NCI-H1417 treated with DMSO at 0.1 percent for 48 hours (cell line): ENCODE measurements at places on chromosomes 5 and 9.

- peak; percentile 34 for DNase-seq
These were observed 2.0 kb downstream of the VCAN start for GRCh38 chr5:83473346-83474160.

GRCh38 chr9:95147452-95148207 is 169.9 kb downstream of the FANCC start:
- no peak for DNase-seq

- DNase-seq = no peak
These were observed 7.0 kb downstream of the NDUFB6 start for GRCh38 chr9:32565967-32566366.

DNA sequence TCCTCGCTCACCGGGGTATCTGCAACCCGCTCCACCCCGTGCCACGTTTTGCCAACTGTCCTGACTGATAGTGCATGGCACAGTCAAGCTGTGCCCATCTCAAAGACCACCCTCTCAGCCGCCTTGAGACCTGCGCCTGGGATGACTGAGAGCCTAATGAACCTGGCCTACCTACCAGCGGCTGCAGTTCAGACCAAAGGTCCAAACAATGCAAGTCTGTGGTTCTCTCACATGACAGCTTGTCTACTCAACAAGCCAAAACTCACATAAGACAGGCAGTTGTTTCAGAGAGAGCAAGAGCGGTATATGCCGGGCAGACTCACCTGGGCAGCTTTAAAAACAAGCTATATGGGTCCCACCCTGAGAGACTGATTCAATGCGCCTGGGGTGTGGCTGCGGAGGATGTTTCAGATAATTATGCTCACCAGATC is 70.5 kb downstream of the EPB41L4B start:
- no peak for DNase-seq

- no peak for DNase-seq
These were observed 34.5 kb downstream of the DDX46 start for GRCh38 chr5:134793111-134793510.

- no peak for DNase-seq
These were observed 235.6 kb downstream of the SPOCK1 start for GRCh38 chr5:137263371-137264005.

- no peak for DNase-seq
These were observed 175.2 kb downstream of the ZSWIM6 start for GRCh38 chr5:61507232-61507631.

DNA sequence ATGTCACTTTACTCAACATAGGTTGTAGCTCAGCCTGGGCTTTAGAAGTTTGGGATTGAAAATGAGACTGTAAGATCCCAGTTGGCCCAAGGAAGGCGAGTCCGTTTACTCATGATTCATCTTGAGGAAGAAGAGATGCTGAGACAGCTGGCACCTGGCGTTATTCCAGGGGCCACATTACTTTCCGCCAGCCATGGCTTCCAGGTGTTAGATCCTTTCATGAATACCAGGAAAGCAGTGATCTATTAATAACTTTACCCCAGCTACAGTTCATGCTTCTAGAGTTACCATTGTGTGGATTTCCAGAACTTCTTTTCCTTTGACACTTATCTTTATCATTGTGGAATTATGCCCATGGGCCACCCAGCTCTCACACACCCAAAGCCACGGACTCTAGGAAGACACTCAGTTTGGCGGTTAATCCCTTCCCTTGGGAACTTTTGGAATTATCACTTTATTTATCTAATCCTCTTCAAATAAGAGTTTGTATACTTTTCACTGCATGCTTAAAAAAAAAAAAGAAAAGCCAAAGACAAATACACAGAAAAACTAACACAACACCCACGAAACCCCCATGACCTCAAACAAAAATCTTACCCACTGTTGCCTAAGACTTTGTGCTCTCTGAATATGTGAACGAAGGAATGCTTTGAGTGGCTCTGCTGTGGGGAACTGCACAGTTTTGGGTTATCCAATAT is 26.9 kb downstream of the RAI14 start:
- DNase-seq = no peak

- DNase-seq = no peak
These were observed 2.6 kb upstream of the FOXB2 start for GRCh38 chr9:77016526-77017504.

DNA sequence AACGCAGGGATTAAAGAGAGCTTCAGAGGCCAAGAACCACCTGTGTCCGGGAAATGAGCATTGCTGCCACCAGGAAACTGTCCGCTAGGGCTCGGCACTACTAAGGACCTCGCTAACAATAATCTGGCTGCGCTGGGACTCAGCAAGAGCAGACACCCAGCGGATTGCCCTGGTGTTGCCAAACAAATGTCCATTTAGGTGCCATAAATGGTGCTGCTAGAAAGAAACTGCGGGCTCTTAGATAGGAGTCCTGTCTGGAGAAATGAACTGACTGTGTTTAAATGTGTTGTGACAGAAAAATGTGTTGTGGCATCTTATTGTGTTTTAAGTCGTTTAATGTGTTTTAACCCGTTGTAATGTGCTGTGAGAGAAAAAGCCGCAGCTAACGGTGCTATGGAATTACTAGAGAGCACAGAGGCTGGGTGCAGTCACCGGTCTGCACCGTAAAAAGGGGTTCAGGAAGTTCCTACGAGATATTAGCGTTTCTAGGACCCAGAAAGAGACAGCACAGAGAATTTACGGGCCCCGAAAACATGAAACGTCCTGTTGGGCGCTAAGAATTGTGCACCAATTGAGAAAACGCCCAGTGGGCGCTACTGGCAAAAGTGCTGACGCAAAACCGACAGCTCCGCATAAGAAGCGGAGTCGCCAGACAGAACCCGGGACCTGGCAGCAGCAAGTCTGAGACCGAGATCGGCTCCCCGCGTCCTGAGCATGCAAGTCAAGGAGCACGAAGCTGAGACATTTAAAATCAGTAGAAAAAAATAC is 90.6 kb downstream of the ANXA2R start:
- no peak for DNase-seq

DNA sequence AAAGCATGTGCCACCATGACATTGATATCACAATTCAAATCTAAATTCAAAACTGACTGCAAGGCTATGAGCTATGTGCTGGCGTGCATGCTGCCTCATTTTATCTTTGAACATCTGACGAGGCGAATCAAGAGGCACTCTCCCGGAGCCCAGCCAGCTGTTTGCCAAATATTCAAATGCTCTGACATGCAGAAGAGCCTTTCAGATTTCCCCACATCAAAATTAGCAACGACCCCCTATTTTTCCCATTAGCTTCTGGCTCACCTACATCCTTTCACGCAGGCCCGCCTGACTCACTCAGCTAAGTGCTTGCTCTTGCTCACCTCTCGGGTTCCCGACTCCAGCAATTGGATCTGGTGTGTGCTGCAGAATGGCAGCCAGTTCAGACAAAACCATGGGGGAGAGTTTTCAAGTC is 159.0 kb downstream of the NR2F1-AS1 start:
- no peak for DNase-seq

DNA sequence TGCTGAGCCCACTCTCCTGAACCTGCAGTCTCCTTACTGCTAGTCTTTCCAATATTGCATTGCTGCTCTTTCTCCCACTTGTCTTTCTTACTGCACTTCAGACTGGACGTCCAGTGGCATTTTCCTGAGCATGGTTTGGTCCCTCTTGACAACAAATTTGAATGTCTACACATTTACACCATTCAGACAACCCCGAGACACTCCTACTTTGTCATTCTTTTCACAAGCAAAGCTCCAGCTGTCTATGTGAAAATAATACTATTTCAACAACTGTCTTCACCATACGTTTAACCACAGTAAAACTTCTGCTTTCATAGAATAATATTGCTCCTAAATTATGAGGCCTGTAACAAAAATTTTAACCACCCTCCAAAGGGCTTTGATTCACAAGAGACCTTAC is 10.4 kb upstream of the APTX start:
- no peak for DNase-seq

DNA sequence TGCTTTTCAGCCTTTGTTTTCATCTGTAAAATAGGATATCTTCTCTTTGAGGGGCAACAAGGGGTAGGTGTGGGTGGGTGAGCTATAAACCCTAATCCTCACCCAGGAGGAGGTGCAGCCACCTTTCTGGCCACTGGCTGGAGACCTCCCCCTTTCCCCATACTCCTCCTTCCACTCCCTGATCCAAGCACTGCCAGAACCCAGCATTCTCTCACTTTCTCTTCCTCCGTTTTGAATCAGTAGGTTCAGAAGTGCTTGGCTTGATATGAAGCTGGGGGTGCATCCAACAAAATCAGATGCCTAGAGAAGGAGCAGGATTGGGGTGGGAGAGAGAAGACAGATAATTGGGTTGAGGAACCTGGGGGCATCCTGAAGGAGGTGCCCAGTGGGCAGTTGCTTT is 6.8 kb upstream of the NSD1 start:
- DNase-seq = no peak

DNA sequence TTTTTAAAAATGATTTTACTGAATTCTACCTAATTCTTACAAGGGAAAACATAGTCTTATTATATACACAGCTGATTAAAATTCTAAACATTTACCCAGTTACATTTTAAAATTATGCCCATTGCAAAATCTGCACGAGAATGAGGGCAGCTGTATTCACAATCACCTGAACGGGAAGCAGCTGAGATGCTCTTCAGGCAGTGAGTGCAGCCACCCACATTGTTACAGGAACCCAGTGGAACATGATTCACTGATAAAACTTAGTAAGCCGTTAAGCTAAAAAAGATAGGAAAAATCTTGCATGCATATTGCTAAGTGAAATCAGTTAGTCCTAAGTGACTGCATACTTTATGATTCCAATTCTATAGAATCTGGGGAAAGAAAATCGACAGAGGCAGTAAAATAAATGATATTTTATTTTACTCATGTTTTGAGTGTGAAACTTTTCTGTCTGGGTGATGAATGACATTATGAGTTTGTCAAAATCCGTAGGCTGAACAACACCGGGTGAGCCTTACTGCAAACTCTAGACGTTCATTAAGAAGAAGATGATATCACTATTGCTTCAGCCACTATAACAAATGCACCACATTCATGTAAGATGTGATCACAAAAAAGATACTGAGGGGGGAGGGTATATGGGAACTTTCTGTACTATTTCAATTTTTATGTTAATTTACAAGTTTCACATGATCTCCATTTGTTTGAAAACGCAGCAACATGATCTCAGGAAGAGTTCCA is 39.1 kb upstream of the FLT4 start:
- no peak for DNase-seq

DNA sequence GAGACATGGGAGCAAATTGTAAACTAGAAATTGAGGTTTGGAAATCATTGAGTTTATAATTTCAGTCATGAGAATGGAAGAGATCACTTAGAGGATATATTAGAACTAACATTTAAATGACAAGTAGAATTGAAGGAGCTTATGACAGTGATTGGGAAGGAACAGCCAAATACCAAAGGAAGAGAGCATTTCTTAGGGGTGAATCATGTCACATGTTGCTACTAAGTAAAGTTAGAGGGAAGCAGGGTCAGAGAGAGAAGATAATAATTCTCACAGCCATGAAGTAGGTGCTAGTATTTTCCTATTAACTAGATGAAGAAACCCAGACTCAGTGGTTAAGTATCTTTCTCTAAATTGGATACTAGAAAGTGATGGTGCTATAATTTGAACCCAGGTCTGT is 59.3 kb downstream of the COMMD10 start:
- DNase-seq = no peak

DNA sequence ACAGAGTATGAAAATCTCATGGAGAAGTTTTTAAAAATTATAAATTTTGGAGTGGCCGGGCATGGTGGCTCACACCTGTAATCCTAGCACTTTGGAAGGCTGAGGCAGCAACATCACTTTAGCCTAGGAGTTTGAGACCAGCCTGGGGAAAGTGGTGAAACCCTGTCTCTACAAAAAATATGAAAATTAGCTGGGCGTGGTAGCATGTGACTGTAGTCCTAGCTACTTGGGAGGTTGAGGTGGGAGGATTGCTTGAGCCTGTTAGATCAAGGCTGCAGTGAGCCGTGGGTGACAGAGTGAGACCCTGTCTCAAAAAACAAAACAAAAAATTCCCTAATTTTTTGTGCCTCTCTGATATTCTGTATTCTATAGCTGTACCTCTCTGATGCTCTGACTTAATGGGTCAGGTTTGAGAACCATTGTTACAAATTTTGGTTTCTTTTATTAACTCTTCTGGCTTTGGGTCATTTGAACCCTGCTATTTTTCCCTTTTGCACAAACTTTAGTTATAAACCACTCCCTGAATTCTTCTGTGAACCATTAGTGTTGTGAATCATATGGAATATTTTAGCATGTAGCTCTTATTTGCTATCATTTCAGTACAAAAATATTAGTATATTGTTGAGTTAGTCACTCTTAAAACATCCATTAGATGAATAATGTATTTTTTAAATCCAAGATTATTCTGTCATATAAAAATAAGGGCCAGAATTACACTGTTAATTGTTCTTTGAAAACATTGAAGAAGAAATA is 51.0 kb downstream of the FER start:
- DNase-seq = no peak

GRCh38 chr5:112929336-112930081 is 7.5 kb upstream of the REEP5 start:
- DNase-seq = no peak

DNA sequence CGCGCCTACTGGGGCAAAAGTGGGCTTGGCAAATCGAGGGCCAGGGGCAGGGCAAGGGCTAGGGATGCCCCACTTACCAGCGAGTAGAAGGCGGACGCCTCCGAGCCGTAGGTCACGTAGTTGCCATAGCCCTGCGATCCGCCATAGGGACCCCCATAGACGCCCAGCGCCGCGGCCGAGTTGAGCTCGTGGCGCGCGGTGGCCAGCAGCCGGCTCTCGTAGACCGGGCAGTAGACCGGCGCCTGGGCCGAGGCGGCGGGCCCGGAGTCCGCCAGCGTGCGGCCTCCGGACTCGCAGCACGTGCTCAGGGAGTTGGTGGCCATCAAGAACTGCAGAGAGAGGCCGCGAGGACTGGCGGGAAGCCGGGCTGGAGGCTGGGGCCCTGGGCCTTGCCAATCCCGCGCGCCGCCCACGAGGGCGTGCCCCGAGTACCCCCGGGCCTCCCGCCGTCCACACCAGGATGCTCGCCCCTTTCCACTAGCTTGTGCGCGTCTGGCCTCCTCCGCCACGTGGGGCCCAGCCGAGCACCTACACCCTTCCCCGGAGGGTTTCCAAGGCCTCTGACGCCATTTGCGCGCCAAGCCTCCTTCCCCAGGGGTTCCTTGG is 891 bp downstream of the IRX4 start:
- DNase-seq = no peak

DNA sequence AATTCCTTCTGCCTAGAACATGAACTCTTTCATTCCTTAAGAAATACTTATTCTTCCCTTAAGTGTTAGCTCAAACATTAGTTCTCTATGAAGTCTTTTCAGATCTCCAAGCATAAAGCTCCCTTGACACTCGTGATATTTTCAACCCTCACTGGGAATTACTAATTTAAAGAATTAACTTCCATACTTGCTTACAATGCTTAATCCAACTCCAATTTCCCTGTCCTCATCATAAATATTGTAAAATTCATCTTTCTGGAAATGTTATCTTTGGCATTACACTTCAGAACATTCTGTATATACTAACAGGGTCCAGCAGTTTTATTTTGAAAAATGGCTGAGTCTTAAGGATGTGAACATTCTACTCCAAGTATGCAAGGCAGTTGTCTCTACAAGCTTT is 7.2 kb downstream of the STARD4 start:
- DNase-seq = no peak
